ENCODE measurements at places on chromosomes 6 and 20. TPM values are rescaled to one million over a fixed set of nuclear protein-coding genes. Genes with fewer than 3 reads are reported as not detected.

DNA sequence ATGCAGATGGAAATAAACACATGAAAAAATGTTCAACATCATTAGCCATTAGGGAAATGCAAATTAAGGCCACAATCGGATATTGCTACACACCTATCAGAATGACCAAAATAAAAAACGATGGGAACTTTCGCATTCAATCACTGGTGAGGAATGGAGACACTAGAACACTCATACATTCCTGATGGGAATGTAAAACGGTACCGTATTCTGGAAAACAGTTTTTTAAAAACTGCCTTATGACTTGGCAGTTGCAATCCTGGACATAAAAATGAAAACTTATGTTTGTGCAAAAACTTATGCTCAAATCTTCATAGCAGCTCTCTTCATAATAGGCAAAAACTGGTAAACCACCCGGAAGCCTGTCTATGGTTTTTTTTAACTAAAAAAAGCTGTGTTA, 146.0 kb downstream of the CEBPB start:
- DNase-seq, result no peak

DNA sequence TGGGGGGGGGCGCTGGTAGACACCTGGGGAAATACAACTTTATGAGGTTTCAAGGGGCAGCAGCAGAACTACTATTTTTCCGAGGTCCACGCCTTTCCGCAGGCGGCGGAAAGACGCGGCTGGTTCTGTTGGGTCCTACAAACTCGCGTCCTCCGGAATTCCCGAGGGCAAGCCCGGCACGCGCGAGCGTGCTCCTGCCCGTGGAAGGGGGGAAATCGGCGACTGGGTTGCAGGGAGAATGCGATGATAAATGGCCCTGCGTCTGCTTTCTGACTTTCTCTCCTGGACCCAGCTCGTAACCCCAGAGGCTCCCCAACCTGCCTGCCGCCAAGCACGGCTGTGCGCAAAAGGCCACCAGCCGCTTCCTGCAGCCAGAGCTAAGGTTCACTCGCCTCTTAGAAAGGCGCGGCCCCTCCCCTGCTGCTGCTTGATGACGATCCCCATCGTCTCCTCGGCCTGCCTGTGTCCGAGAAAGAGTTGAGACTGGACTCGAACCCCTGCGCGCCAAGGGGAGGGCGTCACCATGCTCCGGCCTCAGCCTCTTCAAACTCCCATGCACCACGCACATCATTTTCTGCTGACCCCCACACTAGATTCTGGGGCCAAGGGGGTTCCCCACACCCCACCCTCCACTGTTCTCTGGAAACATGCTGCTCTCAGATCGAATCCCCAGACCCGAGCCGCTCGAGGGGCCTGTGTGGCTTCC, 6.7 kb downstream of the FOXA2 start:
- DNase-seq, result no peak

GRCh38 chr6:3351829-3352524, 93.2 kb downstream of the PSMG4 start:
- no peak for DNase-seq

- no peak for DNase-seq
Measured at GRCh38 chr6:12709116-12709515, 7.5 kb upstream of the PHACTR1 start.

The TP53TG5 gene
- total RNA-seq, result not detected

The SMLR1 gene
- total RNA-seq, result not detected

The PET117 gene
- 14.0 TPM for total RNA-seq

The C20orf202 gene
- total RNA-seq, result not detected

Data from activated CD4-positive, alpha-beta T cell treated with anti-CD3 and anti-CD28 coated beads, Interleukin-2, amount 10 ng/mL, durations not matched to agents 7 days and 5 days (primary cell).